CD4-positive, alpha-beta T cell treated with Interleukin-17A for 1 hour (primary cell): ENCODE measurements at places on chromosomes 4 and X.

DNA sequence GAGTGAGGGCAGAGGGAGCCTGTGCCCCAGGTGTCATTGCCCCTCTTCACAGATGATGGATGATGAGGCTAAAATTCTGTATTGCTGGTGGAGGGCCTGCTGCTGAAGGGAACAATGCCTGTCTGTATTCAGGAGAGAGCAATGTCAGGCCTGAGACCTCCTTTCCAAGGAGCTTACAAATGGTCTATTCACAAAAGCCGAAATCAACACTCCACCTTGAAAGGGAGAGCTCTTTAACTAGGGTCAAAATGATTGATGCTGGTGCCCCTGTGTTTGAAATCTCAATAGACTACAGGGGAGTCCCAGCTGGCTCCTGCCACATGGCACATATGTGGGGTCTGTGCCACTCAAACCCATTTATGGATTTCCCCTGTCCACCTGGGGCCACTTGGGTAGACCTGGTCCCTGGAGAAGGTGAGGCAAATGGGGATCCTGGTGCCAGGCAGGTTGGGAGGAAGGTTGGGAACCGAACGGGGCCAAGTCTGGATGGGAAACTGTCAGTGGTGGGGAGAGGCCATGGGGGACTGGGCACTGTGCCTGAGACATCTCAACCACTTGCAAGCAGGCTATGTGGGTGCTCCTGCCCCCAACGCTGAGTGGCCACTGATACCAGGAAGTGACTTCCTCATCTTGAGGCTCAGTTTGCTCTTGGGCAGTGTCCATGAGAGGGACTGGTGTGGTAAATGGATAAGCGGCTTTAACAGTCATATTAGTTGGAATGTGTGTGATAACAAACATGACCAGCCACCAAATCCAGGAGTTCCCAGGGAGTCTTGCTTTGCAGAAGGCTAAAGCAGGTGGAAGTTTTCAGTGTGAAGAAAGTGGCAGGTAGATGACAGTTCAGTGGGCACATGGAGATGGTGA is 223.8 kb upstream of the PSAPL1 start:
- DNase-seq: no peak

DNA sequence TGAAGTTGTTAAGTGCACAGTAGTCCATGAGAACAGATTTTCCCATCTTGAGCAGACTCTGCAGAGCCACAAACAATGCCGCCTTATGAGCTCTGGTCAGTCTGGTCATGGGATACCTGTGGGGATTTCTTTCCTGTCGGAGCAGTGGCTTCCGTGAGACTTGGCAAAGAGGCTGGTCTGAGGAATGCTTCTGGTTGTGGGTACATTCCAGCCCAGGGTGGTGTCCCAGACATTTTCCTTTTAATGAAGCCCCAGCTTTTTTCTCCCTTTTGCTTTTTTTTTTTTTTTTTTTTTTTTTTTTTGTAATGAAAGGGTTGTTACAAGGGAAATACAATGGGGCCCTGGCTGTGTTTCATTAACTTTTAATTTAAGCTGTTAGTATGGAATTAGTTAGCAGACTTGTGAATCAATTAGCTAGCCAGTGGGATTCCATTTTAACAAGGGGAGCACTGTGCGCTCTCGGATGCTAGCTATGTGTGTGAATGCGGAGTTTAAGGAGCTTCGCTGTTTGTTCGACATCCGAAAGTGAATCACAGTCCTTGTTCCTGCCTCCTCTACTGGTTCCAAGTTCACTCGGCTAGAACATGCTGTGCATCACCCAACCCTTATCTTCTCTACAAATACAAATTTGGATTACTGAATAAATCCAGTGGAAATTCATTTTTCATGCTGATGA is 225.1 kb downstream of the CBR4 start:
- DNase-seq: no peak

DNA sequence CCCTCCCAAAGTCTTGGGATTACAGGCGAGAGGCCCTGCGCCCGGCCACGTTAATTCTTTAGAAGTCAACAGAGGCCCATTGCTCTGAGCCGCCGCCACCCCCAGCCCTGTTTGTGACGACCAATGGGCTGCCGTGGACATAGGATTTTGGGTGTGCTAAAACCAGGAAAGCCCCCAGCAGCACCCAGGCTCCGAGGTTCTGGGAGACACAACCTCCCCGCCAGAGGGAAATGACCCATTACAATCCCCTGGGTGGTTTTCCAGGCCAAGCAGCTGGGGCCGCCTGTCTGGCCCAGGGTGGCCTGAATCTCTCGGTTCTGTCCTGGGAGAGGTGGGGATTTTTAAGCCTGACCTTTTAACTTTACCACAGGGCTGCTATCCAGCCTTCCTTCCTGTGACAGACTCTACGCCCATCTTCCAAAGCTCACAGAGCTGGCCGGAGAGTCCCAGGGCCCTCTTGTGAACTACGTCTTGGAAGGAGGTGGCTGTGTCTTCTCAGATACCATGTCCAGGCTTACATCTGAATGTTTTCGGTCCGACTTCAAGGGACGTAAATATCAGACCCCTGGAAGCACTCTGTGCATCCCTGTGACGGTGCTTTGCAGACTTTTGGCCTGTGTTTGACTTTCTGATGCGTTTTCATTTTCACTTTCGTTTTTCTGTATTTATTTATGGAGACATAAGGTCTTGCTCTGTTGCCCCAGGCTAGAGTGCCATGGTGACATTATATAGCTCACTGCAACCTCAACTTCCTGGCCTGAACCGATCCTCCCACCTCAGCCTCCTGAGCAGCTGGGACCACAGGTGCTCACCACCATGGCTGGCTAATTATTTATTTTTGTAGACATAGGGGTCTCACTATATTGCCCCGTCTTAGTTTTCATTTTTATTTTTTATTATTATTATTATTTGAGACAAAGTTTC is 36.0 kb downstream of the P2RY8 start:
- DNase-seq: peak; percentile 63

DNA sequence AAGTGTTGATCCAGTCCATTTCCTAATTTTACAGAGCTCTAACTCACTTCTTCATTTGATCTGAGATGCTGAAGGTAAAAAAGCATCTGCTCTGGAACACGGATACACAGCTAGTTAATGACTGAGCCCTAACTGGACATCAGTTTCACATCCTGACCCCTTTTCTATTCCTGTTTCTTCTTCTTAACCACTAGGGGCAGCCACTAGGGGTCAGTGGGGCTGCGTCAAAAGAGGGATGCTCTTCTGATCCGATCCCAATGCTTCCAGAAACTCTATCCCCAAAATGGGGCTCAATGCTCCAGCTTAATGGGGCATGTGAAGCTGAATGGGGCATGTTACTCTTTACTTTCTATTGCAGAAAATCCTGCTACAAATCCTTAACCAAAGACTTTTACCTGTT is 33.4 kb upstream of the PHKA2 start:
- DNase-seq: no peak

GRCh38 chr4:20358110-20358509 is 106.4 kb downstream of the SLIT2 start:
- DNase-seq: no peak

DNA sequence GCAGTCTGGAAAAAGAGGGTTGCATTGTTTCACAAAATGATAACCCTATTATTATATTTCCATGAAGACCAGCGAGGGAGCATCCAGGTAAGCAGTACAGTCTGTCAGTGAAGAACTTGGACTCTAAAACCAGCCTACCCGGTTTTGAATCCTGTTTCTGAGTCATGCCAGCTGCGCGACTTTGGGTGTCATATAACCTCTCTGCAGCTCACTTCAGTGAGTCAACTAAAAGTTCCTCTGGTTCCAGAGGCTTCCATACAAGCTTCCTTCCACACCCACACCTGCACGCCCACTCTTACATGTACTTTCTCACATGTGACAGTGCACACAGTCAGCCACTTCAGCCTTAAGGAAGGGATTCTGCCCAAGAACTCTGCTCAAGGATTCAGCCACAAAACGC is 49.8 kb upstream of the PRPS2 start:
- DNase-seq: no peak

DNA sequence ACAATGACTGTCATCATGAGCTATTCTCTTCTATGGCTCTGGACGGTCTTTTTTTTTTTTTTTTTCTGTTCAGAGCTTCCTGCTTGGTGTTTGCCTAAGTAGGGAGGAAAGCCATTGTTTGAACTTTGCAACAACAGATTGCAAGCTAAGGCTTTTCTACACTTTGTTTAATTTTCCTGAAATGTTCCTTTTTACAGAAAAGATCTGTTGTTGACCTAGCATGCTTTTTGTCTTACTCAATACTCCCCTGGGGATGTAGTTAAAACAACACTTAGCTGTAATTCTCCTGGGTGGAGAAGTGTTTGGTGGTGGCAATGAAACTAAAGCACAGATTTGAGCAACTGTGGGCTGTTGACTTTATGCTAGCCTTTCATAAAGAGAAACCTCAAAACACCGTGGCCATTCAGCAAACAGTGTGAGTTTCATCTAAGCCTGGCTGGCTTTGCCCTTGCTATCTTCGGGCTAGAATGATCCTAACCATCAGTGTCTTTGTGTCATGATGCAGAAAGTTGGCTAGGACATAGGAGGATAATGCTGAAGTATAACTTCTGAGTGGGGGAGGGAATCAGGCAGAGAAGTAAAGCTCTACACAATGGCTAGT is 110.5 kb downstream of the ANXA3 start:
- no peak for DNase-seq

- no peak for DNase-seq
These were observed 212.7 kb downstream of the GRID2 start for GRCh38 chr4:92516450-92516849.

DNA sequence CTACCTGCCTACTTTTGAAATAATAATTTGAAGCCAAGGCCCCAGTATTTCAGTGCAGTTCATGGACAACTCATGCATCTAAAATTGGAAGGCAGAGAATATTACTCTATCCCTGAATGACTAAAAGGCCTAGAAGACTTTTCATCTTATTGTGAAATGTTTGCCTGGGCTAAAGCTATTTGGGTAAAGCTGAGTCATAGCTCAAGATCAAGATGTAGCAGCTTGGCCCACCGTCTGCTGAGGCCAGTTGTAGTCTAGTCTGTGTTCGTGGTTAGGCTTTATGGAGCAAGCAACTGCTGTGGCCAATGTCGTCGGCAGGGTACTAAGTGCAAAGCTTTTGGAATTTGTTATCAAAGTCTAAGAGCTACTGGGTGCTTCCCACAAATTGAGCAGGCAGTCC is 929.1 kb downstream of the RAB28 start:
- DNase-seq: no peak

GRCh38 chrX:132375941-132376340 is 112.9 kb downstream of the MBNL3 start:
- DNase-seq: no peak

GRCh38 chr4:167088115-167088514 is 146.2 kb downstream of the SPOCK3 start:
- no peak for DNase-seq

DNA sequence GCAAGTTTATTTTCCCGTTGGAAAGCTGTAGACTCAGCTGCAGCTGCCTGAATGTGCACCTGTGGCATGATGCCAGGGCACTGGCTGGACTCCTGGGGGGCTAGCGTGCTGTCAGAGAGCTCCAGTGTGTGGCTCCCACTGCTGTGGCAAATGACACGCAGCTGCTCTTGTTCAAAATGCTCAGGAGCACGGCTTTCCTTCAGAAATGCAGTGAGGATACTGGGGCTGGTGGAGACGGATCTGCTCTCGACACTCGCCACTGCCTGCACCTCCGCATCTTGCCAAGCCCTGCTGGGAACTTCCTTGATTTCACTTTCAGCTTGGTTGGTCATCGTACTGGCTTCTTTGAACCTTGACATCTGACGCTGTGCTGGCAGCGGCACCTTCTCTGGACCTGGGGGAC is 58.7 kb downstream of the GPRIN3 start:
- no peak for DNase-seq

DNA sequence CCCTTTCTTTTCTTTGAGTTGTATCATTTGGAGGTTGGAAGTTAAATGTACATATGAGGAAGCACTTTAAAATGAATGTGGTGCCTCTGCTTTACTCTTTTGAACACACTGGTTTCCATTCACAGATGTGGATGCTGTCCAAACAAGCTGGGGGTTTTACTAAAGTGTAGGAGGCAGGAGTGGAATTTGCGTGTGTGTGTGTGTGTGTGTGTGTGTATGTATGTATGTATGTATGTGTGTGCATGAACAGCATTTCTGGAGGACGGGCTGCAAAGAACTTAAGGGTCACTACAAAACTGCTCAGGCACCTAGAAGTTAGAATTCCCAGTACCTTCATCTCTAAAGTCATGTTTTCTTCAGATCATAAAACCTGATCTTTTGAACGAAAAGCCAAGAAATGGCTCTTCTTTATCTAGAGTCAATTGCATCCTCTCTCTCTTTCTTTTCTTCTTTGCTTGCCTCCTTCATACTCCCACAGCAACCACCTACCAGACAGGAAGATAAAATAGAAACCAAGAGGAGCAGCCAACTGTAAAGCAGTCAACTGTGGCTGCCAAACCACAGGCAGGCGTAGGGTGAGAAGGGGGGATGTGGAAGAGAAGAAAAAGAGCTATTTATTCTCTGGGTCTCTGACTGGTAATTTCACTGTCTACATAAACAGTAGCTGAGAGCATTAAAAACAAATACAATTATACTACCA is 177.0 kb upstream of the RASGEF1B start:
- DNase-seq: peak; percentile 42

- peak; percentile 13 for DNase-seq
These were observed 66.1 kb downstream of the TNIP2 start for GRCh38 chr4:2689825-2690700.

DNA sequence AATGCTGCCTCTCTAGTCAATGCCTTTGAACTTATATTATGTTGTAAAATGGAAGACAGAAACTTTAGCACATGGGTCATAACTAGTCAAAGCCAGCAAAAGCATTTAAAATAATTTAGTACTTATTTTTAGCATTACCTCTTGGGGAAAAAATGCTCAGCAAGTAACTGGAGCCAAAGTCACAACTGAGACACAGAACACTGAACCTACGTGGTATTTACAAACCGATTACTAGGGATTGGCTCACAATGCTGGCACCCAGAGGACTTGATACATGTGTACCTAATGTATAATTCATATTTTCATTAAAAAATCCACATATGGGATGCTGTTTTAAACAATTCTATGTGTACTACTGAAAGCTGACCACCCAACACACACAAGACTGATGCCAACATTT is 38.4 kb downstream of the PHKA2 start:
- no peak for DNase-seq

GRCh38 chr4:2182994-2183393 is 58.9 kb downstream of the HAUS3 start:
- no peak for DNase-seq

- DNase-seq: no peak
These were observed 4.5 kb upstream of the PLCXD1 start for GRCh38 chrX:276581-277201.

DNA sequence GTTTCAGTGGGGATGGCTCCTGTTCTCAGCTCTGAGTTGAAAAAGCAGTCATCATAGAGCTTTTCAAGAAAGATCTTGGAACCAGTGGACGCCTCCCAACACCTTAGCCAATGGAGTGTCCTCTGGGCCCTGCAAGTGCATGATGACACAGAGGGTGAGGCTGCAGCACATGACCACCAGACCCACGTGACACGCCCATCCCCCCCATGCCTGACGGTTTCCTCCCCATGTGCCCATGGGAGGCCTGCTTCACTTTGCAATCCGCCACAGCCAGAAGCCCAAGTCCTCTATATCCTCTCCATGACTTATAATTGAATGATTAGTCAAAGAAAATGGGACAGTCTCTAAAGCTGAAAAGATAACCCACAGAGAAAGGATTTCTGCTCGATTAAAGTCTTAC is 187.0 kb downstream of the AFAP1 start:
- no peak for DNase-seq
